Activated T-helper 1 cell treated with anti-CD3 and anti-CD28 coated beads, Interleukin-2, amount 50 U/mL, for 16 hours (primary cell): ENCODE measurements at places on chromosomes 13 and 19.

DNA sequence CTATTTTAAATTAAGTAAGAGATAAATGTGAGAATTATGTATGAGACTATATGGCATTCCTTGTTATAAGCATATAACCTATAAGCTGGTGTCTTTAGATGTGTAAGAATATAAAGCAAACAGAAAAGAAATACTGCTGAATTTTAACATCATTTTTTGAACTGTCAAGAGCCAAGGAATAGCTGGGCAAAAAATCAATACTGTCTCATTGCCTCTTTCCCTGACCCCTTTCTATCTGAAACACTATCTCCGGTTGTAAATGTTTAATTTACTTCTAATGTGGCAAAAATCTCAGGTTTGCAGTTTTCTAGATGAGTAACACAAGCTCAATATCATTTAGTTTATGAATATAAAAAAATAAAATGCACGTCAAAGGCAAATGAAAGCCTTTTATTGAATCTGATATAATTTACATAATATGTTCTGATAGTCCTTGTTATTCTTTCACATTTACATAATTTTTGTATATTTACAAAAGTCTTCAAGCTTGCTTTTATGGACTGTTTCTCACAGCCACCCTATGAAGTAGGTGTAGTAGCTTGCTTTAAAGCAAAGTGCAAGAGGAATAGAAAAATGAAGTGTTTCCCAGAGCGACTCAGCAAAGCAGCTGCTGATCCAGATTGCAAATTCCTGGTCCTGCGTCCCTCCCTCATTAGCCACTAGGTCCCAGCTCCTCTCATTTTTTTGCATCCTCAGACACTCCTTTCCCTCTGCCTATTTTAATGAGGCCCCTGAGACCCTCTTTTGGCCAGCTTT, 188.2 kb upstream of the RFC3 start:
- no peak for DNase-seq

- no peak for DNase-seq
These were observed 121.6 kb upstream of the SPRY2 start for GRCh38 chr13:80462567-80462966.

- no peak for DNase-seq
These were observed 41.1 kb upstream of the MRI1 start for GRCh38 chr19:13723206-13723605.

- DNase-seq: no peak
These were observed 2.4 kb upstream of the RGL3 start for GRCh38 chr19:11421371-11422098.

- DNase-seq: no peak
These were observed 42.2 kb downstream of the COL4A2 start for GRCh38 chr13:110349239-110349638.

- DNase-seq: no peak
These were observed 40.8 kb upstream of the GPR183 start for GRCh38 chr13:99347911-99348451.

GRCh38 chr19:5943623-5944022, 29.6 kb downstream of the CAPS start:
- DNase-seq: no peak

DNA sequence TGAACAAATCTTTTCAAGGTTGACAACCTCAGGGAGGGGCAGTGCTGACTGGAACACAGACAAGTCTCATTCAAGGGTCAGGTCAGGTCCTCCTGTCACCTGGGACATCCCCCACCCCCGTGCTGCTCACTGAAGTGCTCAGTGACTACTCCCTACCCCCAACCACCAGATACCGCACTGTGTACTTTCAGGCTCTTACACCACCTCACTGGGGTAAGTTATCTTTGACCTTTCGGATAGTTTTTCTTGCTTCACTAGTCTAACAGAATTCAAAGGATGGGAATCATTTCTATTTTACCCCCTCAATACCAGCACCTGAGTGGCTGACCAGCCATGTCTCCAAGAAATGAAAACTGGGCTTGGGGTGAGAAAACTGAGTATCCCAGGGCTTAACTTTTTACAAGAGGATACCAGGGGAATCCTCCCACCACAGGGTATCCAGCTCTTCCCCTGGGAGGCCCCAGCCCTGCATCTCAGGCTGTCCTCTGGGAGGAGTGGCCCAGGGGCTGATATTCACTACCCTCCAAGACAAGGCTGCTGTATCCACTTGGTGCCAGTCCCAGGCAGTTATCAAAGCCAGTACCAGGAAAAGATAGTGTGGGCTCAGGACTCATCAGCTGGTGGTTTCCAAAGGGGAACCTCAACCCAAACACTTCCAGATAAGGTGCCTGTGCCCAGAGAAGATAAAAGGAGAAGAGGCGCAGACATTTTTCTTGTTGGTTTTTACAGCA, 2.1 kb downstream of the ZNF563 start:
- DNase-seq: no peak

- DNase-seq: no peak
These were observed 303.6 kb downstream of the GPC5 start for GRCh38 chr13:91701975-91702374.

- DNase-seq: no peak
These were observed 266.2 kb upstream of the SOX21 start for GRCh38 chr13:94978516-94978915.

- DNase-seq: no peak
These were observed 12.3 kb downstream of the RBM26 start for GRCh38 chr13:79393564-79394249.

DNA sequence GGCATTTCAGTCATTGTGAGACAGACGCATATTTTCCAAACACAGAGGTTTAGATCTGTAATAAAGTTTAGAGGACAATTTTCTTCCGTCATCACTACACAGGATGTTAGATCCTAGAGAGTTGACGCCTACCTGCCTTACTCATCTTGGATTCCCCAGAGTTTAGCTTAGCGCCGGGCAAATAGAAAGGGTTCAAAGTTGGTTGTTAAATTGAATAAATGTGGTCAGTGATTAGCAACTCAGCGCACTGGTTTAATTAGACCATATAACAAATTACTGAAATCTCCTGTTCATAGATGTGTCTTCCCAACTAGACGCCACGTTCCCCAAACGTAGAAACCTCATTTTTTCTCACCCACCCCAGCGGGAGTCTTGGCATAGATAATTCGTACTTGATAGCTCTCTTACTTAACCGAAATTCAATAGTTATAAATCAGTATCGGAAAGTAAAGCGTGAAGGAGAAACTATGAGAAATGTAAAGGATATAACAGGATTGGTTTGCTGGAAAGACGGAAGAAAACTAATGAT, 726 bp upstream of the UFM1 start:
- DNase-seq: peak; percentile 1

DNA sequence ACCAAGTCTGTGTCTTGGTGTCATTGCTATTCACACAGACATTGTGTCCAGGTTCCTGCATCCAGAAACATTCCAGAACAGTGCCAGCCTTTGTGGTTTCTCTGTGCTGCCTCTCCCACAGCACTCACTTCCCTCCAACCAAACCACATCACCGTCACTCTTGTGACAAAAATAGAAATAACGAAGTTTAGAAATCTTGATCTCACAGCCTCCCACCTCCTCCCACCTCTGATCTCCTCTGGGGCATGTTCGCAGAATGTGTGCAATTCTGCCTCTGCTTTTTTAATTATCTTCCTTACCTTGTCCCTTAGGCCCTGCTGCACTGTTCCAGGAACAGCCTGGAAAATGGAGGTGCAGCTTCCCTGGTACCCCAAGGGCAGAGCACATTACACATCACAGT, 8.7 kb upstream of the SERPINE3 start:
- DNase-seq: no peak

DNA sequence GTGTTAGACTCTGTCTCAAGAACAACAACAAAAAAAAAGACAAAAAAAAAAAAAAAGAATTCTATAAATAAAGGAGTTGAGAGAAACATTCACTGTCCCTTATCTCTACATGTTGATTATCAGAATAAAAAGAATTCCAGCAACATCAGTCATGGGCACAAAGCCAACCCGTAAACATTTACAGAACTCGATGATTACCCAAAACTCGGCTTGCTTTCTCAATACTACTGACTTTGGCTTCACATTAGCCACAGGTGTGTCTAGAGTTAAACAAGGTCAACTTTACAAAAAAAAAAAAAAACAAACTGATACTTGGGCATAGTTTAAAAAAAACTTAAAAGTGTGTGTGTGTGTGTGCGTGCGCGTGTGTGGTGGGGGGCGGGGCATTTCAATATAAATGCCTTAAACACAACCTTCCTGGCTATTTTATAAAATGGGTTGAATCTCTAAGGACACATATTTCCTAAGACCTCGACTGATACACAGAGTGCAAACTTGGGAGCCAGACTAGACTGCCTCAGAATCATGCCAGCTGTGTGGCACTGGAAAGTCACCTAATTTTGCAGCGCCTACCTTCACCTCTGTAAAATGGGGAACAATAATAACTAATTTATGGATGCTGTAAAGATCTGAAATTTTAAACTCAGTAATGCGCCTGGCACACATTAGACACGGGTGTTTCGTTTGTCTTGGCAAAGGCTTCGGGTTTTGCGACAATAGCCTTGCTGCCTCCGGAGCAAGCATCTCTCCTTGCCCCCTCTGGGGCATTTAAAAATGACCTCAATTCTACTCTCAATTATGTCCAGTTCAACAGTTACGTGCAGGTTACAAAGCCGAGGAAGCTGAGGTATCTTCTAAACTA, 922 bp downstream of the EBPL start:
- DNase-seq: no peak

DNA sequence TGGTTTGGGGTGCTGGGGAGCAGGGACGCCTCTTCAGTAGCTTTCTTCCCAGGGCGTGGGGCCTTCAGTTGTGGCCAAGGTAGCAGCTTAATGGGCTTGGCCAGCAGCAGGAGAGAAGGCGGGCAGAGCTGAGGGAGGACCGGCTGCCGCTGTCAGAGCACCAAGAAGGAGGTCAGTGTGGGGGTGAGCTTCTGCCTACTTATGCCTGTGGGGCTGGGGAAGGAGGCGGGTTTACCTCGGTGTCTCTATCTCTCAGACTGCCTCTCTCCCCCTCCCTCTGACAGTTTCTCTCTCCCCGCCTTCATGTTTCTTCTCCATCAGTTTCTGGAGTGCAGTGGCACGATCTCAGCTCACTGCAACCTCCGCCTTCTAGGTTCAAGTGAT, at the start of gene CAPN12:
Gene CAPN12, minus strand, starts transcription at position 177 of the 384 bp plus-strand sequence. CDS start 309 bp downstream, outside the sequence.
- DNase-seq: no peak

DNA sequence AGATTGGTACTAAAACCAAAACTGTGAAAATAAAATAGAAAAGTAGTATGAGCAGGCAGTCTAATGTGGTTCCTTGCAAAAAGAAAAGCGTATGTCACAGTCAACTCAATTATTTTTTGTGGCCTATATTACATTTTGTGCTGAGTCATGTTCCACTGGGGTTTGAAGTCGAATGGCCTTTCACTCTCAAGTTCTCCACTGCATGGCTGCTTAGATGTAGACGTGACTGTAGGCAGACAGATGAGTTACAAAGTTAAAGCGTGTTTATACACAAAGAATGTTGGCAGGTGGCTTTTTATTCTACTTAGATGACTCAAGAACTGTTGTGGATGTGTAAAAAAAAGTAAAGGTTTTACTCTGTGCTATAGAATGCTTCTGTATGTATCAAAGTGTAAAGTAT, 133.9 kb downstream of the SLITRK6 start:
- no peak for DNase-seq

DNA sequence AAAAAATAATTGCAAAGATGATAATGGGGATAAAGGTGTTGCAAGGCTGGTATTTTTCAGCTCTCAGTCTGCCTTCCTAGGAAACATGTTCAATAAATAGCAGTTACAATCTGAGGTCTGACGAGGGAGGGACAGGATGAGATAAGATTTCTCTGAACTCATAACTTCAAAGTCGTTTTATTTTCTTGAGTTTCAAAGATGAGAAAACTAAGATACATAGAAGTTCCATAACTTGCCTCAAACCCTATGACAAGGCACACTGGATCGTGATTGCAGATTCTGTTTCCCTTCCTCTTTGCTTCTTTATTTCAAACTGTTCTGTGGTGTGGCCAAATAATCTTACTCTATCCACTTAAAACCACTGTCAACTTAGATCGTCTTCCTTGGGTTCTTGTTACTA, 327.2 kb downstream of the GPC5 start:
- no peak for DNase-seq

- DNase-seq: peak; percentile 70
These were observed 540 bp upstream of the ZFP36 start for GRCh38 chr19:39405958-39406655.

DNA sequence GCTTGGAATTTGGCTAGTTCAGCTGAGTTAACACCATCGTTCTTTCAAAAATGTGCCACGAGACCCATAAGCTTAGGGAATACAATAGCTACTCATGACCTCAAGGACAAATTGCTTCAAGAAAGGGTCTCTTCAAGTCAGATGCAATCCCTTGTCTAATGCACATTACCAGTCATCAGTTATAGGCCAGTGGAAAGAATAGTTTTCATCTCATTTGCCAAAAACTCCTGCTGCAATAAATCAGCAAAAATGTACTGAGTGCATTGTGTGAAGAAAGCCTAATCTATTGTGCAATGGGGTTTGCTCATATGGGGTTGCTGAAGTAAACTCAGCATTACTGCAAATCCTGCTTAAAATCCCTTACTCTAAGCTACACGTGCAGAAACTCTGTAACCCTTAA, 208.3 kb upstream of the NBEA start:
- no peak for DNase-seq

DNA sequence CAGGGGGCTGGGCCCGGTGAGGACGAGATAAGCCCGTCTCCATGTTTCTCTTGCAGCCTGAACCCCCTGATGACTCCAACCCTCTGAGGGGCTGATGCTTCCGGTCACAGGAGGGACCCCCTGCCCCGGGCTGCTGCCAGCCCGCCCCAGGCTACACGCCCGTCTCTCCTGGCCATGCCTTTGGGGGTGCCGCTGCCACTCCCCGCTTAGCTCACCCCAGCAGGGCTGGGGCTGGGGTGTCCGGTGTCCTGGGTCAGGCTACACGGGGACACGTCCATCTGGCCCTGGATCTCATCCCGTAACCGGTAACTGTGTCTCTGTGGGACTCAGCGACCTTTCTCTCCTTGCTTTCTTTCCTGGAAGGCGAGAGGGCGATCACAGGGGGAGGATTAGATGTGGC, 40.8 kb downstream of the GADD45B start:
- DNase-seq: no peak

DNA sequence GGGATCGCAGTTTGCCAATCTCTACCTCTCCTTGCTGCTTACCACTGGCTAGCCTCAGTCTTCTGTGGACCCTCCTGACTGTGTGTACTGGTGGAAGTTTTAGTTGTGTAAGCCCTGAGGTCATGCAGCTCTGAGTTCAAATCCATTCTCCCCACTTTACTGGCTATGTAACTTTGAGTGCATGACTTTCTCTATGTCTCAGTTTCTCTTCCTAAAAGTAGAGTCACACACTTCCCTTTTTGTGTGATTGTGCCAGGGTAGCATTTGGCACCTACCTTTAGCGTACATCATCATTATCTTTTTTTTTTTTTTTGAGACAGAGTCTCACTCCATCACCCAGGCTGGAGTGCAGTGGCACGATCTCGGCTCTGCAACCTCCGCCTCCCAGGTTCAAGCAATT, 70.3 kb downstream of the MAP4K1 start:
- no peak for DNase-seq
